GM12878 (cell line): ENCODE measurements at places on chromosomes 12 and 14.

- DNase-seq, result no peak
Measured at GRCh38 chr12:103278329-103278728, 217.4 kb downstream of the C12orf42 start.

DNA sequence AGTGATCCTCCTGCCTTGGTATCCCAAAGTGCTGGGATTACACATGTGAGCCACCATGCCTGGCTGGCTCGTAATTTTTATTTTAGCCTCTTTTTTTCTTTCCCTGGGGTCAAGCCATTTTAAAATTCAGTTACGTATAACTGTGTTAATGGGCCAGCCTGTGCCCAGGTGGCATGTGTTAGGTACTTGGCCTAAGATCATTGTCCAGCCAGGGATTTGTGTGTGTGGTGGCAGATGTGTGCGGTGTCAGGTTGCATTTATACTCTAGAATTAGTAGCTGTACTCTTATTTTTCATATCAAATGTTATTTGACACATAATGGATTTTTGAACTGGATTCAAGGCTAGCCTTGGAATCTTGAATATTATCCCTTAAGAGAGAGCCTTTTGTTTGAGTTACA, 69.3 kb downstream of the FBXO34 start:
- DNase-seq, result no peak

DNA sequence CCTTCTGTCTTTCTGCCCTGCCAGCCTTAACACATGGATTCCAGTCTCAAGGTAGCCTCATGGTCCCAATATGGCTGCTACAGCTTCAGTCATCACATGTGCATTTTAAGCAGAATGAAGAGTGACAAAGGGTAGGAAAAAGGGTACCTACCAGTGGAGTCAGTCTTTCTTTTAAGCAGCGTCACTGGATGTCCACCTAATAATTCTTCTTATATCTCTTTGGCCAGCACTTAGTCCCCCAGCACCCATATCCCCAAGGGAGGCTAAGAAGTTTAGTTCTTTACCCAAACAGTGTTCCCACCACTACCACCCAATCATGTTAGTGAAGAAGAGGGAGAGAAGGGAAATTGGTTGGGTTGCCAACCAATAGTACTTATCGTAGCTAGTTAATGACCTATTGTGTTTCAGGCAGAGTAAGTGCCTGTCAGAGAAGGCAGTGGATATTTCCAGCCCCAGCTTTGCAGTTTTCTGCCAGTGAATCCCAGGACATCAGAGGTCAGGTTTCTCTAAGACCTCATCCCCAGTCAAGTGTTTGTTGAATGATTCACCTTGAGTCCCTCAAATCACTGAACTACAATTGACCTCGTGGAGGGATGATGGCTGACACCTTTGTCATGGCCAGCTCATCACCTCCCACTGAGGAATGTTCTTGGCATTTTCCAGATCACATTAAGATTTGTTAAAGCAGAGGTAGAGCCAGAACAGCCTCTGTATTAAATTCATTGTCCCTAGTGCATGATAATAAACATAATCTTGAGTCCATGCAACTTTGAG, 250.9 kb upstream of the CRY1 start:
- no peak for DNase-seq

- no peak for DNase-seq
Measured at GRCh38 chr12:2372735-2373134, 319.9 kb downstream of the CACNA1C start.

DNA sequence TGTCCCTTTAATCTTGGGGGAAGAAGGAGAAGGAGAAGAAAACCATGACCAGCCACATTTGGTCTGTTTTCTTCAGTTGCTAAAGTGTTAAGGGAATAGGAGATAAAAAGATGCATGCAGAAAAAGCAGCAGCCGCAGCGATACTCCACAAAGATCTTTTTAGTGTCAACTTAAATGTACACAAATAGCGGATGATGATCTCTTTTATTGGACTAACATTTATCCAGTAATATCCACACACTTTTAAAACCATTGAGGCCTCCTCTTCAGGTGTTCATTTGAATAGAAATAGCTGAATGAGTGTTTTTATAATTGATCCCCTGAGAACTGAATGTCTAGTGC, 83.5 kb downstream of the PAPOLA start:
- DNase-seq, result no peak

DNA sequence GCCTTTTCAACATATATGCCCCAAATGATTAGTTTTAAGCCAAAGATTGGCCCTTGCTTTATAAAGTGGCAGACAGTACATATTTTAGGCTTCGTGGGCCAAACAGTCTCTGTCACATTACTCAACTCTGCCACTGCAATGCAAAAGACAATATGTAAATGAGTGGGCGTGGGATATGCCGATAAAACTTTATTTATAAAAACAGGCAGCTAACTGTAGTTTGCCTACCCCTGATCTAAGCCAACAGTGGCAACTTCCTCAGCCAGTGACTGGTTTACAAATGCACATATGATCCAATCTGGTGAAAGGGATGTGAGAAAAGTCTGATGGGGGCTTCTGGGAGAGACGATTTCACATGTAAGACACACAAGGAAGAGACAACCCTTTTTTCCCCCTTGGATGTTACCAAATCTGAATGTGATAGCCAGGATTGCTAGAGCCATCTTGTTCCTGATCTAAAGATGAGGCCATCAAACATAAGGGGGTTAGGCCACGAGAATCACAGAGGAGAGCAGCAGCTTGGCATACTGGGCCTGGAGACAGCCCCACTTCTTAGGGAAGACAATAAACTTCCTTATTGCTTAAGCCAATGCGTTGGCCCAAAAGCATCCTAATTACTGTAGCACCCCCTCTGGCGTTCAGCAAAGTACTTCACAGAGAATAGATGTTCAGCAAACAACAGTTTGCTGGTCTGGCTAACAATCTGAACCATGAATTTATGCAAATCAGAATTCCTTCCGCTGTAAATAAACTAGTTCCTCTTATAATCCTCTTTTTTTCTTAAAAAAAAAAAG, 75.2 kb upstream of the TMCC3 start:
- DNase-seq, result no peak

DNA sequence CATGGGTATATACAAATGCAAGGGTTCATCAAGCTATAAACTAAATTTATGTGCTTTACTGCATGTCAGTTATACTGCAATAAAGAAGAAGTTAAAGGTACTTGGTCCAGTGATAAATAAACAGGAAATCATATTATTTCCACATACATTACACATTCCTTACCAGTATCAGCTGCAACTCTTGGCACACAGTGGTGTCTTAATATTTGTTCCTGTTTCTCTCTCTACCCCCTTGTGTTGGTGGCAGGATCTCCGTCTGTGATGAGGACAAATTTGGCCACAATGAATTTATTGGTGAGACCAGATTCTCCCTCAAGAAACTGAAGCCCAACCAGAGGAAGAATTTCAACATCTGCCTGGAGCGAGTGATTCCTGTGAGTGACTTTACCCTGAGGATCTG, 19.2 kb upstream of the OAS1 start:
- DNase-seq, result no peak

GRCh38 chr14:100581228-100582145, 5.7 kb downstream of the BEGAIN start:
- no peak for DNase-seq

DNA sequence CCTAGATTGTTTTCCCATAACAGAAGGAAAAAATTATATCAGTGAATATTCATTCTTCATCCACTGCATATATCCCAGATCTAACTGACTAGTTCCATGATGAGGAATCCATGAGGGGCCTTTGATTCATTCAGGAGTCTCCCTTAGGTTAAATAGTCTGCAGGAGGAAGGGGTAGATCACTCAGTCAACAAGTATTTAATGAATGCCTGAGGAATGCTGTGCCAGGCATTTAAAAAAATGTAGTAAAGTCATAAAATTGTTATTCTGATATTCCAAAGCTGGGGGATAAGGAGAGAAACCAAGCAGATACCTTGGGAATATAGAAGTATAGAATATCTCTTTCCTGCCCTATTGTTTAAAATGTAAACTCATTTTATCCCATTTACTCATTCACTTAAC, 216.2 kb upstream of the CAND1 start:
- DNase-seq, result no peak

DNA sequence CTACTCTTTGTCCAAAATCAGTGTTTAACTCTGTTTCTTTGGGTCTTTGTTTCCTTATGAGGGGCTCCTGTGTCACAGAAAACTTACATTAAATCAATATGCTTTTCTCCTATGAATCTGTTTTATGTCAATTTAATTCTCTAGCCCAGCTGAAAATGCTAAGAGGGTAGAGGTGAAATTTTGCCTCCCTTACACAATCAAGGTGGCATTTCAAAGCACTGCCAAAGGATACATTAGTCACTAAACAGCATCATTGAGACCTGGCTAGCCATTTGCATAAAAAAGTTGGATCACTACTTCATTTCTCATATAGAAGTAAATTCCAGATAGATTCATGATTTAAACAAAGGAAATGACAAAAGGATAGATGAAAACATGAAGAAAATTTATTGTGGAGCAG, 12.1 kb downstream of the TCL1B start:
- no peak for DNase-seq

DNA sequence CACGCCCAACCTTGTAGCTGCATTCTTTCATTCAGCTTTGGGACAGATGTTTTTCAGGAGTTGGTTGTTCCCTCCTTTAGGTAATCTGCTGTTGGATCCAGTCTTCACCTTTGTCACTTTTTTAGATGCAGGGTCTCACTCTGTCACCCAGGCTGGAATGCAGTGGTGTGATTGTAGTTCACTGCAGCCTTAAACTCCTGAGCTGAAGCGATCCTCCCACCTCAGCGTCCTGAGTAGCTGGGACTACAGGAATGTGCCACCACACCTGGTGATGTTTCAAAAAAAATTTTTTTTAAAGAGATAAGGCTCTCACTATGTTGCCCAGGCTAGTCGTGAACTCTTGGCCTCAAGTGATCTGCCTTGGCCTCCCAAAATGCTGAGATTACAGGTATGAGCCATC, 164.3 kb downstream of the KTN1 start:
- DNase-seq, result no peak

DNA sequence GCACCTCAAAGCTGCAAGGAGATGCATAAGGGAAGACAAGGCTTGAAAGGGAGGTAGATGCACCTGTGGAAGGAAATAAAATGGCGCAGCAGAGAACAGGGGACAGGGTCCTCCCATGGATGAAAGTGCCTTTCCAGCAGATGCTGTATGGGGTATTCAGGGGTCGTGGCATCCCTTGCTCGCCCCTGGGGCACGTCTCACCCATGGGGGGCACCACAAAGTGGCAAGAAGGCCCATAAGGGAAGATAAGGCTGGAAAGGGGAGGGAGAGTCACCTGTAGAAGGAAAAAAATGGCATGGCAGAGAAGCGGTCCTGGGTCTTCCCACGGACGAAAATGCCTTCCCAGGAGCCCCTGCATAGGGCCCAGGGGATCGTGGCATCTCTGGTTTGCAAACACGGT, 265.1 kb downstream of the ALG10 start:
- DNase-seq, result no peak

DNA sequence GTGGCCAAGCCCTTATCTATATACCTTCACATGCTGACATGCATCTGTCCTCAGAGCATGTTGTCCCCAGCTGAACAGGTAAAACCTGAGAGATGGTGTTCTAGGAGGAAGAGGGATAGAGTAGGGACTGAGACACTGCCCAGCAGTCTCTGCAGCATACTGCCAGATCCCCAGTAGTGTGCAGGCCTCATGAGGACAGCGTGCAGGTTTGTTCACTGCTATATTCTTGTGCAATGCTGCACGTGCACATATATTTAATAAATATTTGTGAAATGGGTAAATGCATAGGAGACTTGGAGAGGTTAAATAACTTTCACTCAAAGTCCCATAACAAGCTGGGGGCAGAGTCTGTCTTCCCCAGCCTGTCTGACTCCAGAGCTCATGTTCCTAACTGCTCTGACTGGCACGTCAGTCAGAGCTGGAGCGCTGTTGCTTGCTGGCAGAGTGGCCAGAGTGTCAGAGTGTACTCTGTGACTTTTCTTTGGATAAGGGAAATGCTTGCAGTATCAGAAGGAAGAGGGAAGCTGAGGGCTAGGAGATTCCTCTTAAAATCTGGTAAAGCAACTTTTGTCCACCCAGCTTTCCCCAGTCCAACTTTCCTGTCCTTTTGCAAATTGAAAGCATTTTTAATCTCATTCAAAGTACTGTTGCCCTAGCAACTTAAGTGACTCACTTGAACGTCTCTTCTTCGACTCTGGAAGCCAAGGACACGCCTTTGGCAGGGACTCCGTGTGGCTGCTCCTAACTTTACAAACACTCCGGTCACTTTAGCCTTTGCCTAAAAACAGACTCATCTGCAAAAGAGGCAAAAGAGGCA, 14.9 kb upstream of the POLR3B start:
- DNase-seq, result no peak

GRCh38 chr14:93941293-93941910, 14.3 kb downstream of the FAM181A start:
- no peak for DNase-seq

- DNase-seq, result peak; percentile 65
Measured at GRCh38 chr12:96489392-96490056, at the start of gene CFAP54. Gene CFAP54, plus strand, starts transcription at chr12:96489577. Its CDS starts 33 bp downstream, at chr12:96489610.

DNA sequence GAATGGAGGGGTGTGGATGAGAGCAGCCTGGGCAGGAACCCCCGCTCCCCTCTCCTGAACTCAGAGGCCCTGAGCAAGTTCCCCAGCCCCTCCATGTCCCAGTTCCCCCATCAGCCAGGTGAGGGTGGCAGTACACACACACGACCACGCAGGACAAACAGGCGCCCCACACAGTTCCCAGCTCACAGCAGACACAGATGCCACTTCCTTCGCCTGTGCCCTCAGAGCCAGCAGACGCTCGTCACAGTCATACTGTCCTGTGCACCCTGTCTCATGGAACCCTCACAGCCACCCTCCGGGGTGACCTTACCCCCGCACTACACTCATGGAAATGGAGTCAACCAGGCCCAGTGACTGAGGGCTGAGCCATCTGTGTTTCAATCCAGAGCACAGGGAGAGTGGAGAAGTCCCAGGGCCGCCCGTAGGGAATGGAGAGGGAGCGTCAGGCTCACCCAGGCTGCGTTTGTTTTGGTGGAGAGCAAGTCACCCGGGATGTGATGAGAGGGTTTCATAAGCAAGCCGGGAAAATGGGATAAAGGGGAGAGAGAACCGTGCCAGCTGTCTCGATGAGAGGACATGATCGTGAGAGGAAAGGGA, 47.5 kb upstream of the DYNC1H1 start:
- DNase-seq, result no peak

GRCh38 chr12:107014055-107014454, 27.1 kb upstream of the MTERF2 start:
- DNase-seq, result no peak

- DNase-seq, result peak; percentile 8
Measured at GRCh38 chr14:77965919-77966435, 166.1 kb downstream of the ADCK1 start.

GRCh38 chr12:109937371-109937770, 37.3 kb downstream of the TCHP start:
- DNase-seq, result no peak

DNA sequence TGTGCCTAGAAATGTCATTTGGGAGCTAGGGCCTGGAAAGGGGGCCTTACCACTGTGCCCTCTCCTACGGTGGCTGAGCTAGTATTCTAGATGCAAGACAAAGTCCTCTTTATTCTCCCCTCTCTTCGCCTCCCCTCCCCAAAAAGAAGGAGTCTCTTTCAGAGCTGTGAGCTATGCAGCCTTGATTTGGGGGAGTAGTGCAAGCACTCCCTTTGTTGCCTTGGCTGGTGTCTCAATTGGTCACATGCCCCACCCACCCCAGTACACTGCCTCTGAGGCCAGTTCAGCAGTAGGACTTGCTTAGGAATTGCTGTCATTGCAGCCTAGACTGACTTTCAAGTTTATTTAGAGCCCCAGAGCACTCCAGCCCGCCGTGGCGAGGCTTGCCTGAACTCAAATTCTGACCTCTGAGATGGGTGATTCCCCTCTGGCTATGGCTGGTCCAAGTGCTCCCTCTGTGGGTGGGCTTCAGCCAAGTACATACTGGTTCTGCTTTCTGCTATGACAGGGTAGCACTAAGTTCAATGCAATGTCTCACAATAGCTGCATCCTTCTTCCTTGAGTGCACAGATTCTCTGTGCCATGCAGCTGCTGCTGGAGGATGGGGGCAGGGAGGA, 37.0 kb upstream of the FBXO33 start:
- DNase-seq, result no peak
